Activated CD4-positive, alpha-beta T cell treated with anti-CD3 and anti-CD28 coated beads, Interleukin-2, amount 10 ng/mL, durations not matched to agents 24 days and 14 days (primary cell): ENCODE measurements at places on chromosomes 5 and 9. TPM values are rescaled to one million over a fixed set of nuclear protein-coding genes. Genes with fewer than 3 reads are reported as not detected.

ECM2 gene
- total RNA-seq: not detected in 2 replicates

PCDHGB1 gene
- total RNA-seq: 0.14 and 0.19 TPM in 2 replicates

CNTNAP3B gene
- total RNA-seq: not detected in 2 replicates

NUTM2G gene
- total RNA-seq: not detected in 2 replicates

VDAC1 gene
- 508 and 515 TPM in 2 replicates for total RNA-seq

FGD3 gene
- 39.5 and 39.7 TPM in 2 replicates for total RNA-seq

- no peak for DNase-seq
Measured at GRCh38 chr5:63128018-63128417, 549.4 kb downstream of the LRRC70 start.

GRCh38 chr5:120735076-120735475 lies 271.0 kb downstream of the PRR16 start:
- no peak for DNase-seq

DNA sequence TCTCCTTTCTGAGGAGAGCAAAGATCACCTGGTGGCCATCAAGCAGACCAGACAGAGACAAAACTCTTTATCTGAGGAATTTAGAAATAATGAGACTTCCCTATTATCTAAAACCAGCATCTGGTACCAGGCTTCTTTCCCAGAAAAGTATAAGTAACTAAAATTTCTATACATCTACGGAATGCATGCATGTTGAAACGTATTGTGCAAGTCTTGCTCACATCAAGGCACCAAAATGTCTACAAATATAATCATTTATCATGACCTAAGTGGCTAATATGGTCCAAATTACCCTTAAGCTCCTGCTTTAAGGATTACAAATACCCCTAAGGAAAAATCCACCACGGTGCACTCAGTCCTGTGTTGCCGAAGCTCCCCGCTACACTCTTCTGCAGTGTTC lies 286.3 kb downstream of the CDH18 start:
- DNase-seq: no peak

GRCh38 chr5:8756498-8757084 lies 789.3 kb downstream of the SEMA5A start:
- no peak for DNase-seq

DNA sequence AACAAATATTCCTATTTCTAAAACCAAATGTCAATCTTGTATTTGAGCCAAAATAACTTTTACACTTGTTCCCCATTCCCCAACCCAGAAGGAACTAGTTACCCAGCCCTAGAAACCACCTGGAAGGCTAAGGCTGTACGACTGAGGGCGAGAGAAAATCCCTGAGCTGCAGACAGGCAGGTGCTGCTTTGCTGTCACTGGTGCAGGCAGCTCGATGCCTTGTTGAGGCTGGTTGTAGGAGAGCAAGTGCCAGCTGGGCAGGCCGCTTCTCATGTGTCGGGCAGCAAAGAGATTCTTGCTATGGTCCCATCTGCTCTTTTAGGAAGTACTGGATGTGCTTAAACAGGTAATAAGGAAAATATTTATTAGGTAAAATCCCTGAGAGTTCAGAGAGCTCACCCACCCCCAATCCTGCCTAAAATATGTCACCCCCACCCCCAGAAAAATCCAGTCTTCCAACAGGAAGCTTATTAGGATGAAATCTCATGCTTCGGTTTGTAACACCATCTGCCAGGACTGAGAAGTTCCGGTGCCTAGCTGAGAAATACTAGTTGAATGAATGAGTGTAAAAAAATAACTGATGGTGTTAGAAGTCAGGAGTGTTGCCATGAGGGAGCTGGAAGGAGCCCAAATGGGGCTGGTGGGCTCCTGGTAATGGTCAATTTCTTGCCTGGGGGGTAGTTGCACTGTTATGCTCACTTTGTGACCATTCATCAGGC lies 91.1 kb upstream of the DMRT1 start:
- no peak for DNase-seq

DNA sequence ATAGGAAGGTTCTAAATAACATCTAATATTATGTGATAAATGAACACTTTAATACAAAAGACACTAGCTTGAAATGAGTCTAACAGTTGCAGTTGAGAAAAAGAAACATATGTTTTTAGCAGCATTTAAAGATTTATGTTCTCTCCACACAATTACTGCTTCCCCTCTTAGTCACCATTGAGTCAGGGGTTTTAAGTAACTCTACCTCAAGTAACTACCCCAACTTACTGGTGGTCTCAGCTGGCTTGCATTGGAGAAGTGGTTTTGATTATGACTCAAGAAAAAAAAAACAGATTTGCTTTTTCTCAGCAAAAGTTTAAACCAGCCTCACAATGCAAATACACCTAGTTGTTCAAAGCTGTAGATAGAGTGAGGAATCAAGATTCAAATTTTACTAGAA lies 1216.5 kb upstream of the CDH9 start:
- DNase-seq: no peak

DNA sequence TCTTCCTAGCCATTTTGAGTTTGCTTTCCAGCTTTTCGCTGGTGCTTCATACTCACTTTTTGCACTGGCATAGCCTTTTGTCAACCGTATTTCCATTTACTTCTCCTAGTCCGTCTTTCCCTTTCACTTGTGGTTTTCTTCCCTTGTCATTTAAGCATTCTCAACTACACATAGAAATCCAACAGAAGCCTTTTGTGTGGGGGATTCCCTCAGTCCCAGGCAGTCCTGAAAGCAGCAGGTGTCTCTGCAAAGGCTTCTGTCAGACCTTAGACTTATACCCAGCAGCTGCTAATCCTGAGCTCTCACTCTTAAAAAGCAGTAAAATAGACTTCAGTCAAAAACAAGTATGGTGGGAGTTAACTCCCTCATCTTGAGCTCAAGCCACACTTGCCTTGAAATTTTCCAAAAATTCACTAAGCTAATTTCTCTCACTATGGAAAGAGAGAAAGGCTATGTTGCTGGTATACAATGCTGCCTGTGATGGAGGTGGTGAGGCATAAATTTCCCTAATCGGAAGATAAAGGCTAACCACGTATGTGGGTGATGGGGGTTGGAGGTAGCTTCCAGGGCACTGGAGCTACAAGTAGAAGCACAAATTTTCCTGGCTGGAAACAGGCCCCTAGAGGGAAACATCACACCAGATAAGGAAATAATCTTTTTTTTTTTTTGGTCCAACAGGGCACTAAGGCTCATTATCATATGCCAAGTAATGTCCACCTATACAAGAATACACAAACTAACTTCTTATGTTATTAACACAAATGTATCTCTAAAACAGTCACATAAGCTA lies 34.8 kb upstream of the IFNK start:
- DNase-seq: no peak

DNA sequence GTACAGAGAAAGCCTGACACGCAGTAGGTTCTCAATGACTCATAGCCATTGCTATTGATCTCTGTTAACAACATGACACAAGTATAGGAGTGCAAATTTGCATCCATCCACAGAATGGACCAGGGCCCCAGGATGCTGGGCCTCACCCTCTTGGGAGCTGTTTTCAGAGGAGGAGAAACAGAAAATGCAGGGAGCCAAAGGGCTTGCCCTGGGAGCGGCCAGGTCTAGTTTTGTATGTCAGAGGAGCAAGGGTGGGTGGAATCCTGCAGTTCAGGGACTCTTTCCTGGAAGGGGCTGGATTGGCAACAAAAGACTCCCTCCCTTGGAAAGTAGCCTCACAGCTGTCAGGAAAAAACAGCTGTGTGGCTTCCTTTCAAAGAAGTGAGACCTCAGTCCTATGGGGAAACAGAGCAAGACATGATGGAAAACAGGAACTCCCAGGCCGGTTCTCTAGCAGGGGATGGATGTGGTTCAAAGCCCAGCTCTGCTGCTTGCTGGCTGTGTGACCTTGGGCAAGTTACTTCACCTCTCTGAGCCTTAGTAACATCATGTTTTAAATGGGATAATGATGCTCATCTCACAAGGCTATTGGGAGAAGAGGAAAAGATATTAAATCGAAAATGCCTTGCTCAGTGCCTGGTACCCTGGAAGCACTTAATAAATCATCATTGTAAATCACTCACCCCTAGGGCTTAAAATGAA lies 50.5 kb upstream of the SH3PXD2B start:
- no peak for DNase-seq

GRCh38 chr9:2934241-2934650 lies 90.4 kb upstream of the PUM3 start:
- no peak for DNase-seq

DNA sequence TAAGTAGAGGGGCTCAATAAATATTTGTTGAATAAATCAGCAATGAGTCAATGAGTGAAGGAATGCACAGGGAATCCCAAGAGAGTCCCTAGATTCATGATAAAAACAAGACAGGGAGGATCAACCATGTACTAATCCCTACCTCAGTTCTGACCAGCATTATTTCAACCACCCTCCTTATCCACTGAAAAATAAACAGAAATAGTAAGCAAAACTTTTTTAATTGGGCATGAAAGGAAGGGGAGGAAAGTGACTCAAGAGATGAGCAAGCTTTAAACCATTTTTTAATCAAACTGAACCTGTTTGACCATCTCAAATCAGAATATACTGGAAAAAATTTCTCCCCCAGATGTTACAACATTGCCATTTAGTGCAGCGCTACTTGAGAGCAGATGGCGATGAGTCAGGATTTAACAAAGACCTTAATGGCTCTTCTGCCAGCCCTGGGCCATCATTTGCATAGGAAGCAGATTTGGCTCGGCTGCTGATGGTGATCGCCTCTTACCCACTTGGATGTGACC lies 194.8 kb upstream of the SLC30A5 start:
- DNase-seq: no peak

- DNase-seq: no peak
Measured at GRCh38 chr5:103498211-103498610, 64.4 kb downstream of the NUDT12 start.

DNA sequence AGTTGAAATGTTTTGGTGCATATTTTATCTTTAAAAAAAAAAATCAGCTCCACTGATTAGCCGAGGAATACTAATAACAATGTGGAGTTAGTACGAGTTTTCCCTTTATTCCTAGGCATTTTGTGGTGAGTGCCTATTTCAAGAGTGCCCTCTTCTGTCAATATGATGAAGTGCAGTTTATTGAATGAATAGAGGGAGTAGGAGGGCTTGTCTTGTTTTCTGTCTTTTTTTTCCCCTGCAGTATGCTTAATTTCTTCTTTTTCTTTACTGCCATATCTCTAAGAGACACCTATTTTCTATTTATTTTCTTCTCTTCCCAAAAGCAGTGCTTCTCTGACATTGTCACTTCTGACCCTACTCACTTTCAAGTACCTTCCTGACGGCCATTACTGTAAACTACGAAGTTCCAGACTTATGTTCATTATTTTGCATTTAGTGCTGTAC lies 169.6 kb upstream of the PITX1 start:
- DNase-seq: no peak

- no peak for DNase-seq
Measured at GRCh38 chr5:10584714-10585517, 21.0 kb downstream of the ANKRD33B start.

DNA sequence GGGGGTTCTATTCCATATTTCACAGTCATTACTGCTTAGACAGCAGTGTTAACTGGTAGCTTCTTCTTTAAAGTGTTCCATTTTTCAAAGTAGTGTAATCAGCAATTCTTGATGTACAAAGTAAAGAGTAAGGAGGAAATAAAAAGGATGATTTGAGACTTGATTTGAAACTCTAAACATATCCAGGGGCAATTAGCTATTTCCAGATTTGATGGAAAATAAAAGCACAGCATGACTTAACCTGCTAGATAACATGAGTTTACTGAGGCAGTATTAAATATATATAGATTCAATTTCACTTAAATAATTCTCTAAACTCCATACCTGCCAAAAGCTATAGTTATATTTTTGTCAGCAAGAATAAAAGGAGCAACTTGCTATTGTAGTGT lies 29.8 kb downstream of the NR2F1 start:
- DNase-seq: no peak
